ENCODE measurements at places on chromosomes 13 and 19.
A peak's percentile ranks its signal among the peaks of the same experiment; 100 is the strongest.

DNA sequence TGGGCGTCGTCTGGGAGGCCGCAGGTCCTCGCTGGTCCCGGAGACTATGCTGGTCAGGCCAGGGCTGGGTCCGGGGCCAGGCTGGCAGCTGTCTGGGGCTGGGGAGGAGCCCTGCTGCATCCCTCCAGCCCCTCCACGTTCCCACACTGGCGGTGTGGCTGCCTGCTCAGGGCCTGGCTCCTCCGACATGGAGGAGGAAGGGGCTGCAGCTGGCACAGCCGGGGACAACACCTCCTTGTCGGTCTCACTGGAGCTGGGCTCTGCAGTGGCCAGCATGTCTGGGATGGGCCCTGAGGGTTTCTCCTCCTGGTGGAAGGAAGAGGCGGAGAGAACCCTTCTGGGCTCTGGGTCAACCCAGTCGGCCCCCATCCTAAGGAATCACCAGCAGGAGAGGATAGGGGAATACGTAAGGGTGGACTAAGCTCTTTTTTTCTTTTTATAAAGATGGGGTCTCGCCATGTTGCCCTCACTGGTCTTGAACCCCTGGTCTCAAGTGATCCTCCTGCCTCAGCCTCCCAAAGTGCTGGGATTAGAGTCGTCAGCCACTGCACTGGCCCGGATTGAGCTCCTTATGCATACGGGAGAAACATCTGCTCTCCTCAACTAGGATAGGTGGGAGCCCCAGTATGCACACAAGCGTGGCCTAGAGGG lies 806 bp downstream of the ZNF414 start:
- no peak for ATAC-seq

- ATAC-seq: no peak
These were observed 26.4 kb upstream of the ZNF181 start for GRCh38 chr19:34707661-34708060.

- ATAC-seq: peak; percentile 30
These were observed 31.4 kb downstream of the NFIX start for GRCh38 chr19:13026462-13027370.

GRCh38 chr19:17527326-17527725 lies 15.9 kb downstream of the PGLS start:
- peak; percentile 9 for ATAC-seq

DNA sequence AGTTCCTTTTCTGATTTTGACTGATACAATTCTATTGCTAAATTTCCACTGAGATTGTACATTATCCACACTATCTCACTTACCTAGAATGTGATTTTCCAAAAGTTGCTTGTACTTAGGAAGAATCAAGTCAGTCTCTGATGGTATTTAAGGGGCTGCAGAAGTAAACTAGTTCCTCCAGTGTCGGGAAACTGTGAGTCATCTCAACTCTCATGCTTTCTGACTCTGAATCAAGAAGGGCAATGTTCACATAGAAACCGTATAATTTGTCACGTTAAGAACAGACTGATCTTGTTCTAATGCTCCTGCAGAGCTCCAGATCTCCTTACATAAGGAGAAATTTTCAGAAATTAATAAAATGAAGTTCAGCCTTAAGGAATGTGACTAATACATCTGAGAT lies 369.3 kb downstream of the KLF5 start:
- peak; percentile 81 for ATAC-seq

Data from esophagus mucosa (tissue), 1 donor.